Anterior cingulate cortex (tissue), 58 donors: ENCODE measurements at places on chromosomes 7 and 10.
A peak's percentile ranks its signal among the peaks of the same experiment; 100 is the strongest.

DNA sequence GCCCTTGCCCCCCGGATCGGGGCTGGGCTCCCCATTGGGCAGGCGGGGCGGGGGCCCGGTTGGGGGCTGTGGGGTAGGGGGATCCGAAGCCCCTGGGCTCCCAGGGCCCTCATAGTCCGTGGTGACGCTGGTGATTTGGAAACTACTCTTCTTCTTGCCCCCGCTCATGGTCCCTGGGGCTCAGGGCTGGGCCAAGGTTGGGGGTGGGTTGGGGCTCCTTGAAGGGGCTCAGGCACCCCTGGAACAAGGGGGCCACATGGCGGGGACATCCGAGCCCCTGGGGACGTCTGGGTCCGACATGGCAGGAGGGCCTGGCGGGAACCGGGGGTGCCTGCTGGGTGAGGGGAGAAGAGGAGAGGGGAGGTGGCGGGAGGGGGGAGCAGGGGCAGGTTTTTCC is 1.1 kb downstream of the TSC22D4 start:
- no peak for DNase-seq

DNA sequence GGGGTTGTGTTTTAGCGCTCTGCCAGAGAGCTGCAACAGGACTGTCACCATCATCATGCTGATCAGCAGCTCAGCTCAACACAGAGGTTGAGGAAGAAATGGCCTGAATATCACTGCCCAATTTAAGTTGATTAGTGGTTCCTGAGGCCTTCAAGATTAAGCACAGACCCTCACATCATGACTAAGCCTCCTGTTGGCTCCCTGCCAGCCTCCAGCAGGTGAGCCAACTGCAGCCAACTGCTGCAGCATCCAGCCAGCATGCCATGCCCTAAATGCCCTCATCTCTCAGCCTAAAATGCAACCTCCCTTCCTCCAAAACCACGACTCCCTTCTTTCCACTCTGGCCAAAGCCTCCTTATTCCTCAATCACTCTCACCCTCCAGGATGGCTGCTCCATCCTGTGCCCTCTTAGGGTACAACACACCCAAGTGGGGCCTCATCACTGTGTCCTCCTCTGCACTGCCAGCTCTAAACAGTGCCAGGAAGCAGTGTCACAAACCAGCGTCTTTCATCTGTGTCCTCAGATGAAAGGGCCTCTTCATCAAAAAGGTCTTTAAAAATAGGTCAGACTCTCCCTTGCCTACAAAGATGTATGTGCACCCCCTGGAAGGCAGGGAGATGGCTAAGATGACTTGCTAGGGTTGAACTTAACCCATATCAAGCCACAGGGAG is 259.3 kb downstream of the ZEB1 start:
- no peak for DNase-seq

GRCh38 chr7:106256144-106256543 is 28.6 kb downstream of the NAMPT start:
- DNase-seq, result no peak

GRCh38 chr7:128361411-128362379 is at the start of gene PRRT4:
PRRT4 (minus strand) TSS chr7:128361690.
- DNase-seq, result peak; percentile 34

GRCh38 chr10:44882166-44882720 is 28.9 kb upstream of the TMEM72 start:
- no peak for DNase-seq

GRCh38 chr7:110010359-110010758 is 1080.6 kb upstream of the LRRN3 start:
- no peak for DNase-seq

DNA sequence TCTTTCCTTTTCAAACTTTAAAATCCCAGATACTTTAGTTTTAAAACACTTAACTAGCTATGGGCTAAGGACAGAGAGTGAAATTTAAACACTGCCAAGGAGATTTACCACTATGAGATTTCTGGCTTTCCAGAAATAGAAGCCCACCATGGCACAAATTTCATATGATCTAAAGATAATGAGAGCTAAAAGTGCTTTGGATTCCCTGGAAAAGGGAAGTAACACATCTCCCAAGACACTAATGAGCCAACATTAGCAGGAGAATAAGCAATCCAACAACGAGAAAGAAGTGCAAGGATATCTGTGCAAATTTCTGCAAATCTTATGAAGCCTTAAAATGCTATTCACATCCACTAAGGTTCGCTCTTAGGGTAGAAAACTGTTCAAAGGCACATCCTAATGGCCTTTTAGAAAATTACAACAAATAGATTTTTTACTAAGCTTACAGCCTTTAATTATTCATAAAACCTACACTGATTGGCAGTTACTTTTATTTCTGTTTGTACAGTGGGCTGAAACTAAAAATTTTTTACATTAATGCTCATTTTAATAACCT is 100.3 kb downstream of the RAPGEF5 start:
- no peak for DNase-seq

- DNase-seq, result no peak
Observed at GRCh38 chr7:13067036-13067435, 379.6 kb downstream of the ARL4A start.

DNA sequence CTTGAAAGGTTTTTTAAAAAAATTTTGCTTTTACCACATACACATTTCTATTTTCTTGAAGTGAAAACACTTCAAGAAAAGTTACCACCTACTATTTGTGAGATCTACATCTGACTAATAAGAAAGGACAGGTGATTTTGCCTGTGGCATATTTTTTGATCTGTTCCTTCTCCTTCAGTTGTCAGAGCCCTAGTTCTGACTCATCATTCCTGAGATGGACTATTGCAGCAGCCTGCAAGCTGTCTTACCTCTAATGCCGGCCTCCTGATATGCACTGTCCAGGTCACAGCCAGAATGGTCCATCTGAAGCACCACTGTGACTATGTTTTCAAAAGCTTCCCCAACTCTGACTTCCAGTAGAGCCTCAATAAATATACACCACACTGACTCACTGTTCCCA is 28.2 kb upstream of the ANK3 start:
- no peak for DNase-seq

DNA sequence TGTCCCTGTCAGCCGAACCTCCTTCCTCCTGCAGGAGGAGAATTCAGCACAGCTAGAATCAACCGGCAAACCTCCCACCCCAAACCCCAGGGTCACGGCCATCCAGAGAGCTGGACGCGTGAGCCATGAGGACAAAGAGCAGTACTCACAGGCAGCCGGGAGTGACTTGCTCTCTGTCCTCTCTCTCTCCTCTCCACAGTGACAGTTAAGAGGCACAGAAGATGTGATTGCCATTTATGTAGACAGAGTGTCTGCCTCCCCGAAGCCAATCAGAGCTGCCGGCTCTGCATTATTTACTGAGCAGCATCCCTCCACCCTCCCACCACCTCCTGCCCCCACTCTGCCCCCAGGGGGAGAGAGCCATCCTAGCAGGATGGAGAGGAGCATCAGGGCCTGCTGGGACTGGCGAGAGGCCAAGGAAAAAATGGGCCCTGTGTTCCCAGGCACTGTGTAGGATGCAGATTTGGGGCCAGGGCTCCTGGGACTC is 4.3 kb downstream of the DDC start:
- DNase-seq, result no peak

GRCh38 chr7:30032310-30033125 is 4.3 kb downstream of the PLEKHA8 start:
- no peak for DNase-seq

DNA sequence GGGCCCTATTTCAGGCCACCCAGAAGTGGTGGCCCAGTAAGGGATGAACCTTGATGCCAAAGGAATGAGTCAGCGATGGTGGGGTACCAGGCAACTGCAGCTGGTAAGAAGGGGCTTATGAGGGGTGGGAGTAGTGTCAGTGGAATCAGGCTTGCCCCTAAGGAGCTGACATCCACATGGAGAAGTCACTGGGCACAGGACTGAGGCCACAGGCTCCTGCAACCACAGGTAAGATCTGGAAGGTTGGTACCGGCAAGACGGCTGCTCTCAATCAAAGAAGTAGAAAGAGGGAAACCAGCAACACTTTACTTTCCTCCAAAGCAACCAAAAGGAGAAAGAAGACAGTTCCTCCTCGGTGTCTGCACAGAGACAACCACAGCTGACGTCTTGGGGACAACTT is 2.5 kb downstream of the GCK start:
- no peak for DNase-seq

- no peak for DNase-seq
Observed at GRCh38 chr10:78472551-78472890, 438.9 kb downstream of the RPS24 start.

DNA sequence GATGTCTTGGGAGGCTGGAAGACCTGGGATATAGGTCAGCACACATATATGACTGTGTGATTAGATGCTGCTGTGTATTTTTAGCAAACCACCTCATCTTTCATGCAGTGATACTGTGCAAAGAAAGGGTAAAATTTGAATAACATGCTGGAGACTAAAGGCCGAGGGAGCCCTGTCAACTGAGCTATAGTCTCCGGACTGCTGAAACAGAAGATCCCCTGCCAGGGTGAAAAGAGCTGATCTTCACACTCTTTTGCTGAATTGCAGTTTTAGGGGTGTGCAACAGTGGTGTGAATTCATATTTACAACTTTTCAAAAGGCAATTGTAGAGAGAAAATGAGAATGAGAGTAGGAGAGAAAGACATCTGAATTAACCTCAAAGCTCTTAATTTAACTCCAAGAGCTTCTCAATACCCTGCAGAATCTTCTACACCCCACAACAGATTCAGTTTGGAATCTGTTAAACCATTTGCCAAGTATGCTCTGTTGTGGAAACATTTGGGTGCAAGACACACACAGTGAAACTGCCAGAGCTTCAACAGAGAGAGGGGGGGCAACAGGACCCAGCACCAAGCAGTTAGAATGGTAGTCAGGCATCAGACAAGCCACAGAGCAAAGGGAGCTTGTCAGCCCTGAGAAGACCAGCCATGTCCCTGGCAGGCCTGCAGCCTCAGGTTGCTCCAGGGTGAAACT is 190.1 kb upstream of the STK17A start:
- DNase-seq, result no peak

- no peak for DNase-seq
Observed at GRCh38 chr7:29565224-29565630, 1.6 kb downstream of the PRR15 start.

DNA sequence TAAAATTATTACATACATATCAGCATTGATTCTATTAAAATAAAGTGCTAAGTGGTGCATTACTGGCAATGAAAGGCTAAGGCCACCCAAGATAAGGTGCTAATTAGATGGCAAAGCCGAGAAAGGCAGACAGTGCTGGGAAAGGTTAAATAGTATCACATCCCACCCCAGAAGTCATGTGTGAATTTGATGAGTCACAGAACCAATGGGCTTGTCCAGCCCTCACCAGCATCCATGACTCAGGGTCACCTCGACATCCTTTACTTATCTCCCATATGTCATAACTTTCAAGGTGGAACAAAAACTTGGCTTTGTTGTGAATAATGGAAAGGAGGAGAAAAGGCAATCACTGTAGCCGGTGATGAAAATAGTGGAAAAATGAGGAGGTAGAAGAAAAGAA is 459.1 kb downstream of the PLXNA4 start:
- DNase-seq, result no peak

- DNase-seq, result no peak
Observed at GRCh38 chr7:33694006-33694405, 211.3 kb upstream of the BMPER start.

GRCh38 chr7:22429386-22429785 is 70.6 kb downstream of the STEAP1B start:
- no peak for DNase-seq

DNA sequence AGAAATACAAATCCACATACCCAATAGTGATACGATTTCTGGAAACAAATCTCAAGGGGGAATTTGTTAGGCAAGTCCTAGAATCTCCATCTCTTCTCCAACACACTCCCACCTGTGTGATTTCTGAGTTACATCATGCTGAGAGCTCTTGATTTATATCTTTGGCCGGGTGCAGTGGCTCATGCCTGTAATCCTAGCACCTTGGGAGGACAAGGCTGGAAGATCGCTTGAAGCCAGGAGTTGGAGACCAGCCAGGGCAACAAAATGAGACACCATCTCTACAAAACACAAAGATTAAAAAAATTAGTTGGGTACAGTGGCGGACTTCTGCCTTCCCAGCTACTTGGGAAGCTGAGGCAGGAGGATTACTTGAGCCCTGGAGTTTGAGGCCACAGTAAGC is 1.5 kb upstream of the MTPN start:
- no peak for DNase-seq
